ENCODE measurements at places on chromosomes 5 and 9. TPM values are rescaled to one million over a fixed set of nuclear protein-coding genes. Genes with fewer than 3 reads are reported as not detected.
A peak's percentile ranks its signal among the peaks of the same experiment; 100 is the strongest.

RAI14 gene
- 88.8 TPM for total RNA-seq

GRAMD2B gene
- total RNA-seq: 14.0 TPM

SHISAL2B gene
- 106 TPM for total RNA-seq

GRCh38 chr9:106286249-106286648 is 576.7 kb upstream of the ZNF462 start:
- no peaks in the 10 kb centered on the region for H3K4me1 ChIP-seq
- H3K4me3 ChIP-seq: no peak overlapping the region
- peak; percentile 74 for DNase-seq
- no peaks in the 10 kb centered on the region for H3K36me3 ChIP-seq
- H3K27me3 ChIP-seq: no peaks in the 10 kb centered on the region

GRCh38 chr5:78062645-78063044 is 231.9 kb downstream of the AP3B1 start:
- no peaks in the 10 kb centered on the region for H3K36me3 ChIP-seq
- no peaks in the 10 kb centered on the region for H3K4me1 ChIP-seq
- H3K27ac ChIP-seq: no peak overlapping the region
- no peak for DNase-seq
- H3K27me3 ChIP-seq: no peaks in the 10 kb centered on the region

GRCh38 chr5:131400585-131400984 is 136.7 kb downstream of the CDC42SE2 start:
- no peak for DNase-seq
- no peaks in the 10 kb centered on the region for H3K4me1 ChIP-seq
- H3K36me3 ChIP-seq: peaks cover 69% of the 10 kb centered on the region
- H3K4me3 ChIP-seq: no peak overlapping the region
- H3K27me3 ChIP-seq: no peaks in the 10 kb centered on the region
